ENCODE measurements at places on chromosomes 2 and 18.

DNA sequence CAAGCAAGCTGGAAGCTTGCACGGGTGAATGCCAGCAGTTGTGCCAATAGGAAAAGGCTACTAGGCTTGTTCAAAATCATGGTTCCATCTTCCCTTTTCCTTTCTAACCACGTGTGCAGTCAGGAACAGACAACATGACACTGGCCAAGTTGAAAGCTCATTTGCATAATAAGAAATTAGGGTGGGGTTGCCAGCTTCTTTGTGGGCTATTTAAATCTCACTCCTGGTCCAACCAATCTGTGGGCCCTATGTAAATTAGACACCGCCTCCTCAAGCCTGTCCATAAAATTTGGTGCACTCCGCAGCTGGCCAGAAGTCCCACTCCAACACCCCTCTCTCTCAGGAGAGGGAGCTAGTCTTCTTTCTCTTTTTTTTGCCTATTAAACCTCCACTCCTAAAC, 1948.4 kb upstream of the PIK3C3 start:
- no peak for DNase-seq

DNA sequence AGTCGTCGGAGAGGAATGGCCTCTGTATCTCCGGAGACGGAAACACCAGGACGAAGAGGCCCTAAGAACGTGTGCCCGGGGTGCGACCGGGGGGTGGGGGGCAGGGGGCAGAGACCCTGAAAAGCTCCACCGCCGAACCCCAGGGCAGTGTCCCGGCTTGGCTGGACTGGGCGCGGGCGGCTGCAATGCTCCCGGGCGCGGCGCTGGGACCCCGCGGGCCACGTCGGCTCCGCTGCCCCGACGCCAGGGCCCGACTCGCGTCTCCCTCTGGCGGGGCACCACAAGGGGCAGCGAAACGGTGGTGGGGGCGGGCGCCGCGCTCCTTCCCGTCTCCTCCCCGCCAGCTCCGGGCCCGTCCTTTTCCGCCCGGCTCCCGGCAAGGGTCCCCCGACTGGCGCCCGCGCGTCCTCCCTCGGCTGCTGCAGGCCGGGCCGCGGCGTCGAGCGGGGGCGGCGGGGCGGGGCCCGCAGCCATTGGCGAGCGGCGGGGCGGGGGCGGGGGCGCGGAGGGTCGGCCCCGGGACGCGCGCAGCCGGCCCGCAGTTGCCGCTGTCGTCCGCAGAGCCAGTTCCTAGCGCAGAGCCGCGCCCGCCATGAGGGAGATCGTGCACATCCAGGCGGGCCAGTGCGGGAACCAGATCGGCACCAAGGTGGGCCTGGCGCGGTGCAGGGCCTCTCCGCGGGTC, at the start of gene TUBB6:
Gene TUBB6, plus strand, starts transcription at position 541 of the 685 bp plus-strand sequence. Its CDS starts 52 bp downstream, at position 593.
- peak; percentile 85 for DNase-seq

DNA sequence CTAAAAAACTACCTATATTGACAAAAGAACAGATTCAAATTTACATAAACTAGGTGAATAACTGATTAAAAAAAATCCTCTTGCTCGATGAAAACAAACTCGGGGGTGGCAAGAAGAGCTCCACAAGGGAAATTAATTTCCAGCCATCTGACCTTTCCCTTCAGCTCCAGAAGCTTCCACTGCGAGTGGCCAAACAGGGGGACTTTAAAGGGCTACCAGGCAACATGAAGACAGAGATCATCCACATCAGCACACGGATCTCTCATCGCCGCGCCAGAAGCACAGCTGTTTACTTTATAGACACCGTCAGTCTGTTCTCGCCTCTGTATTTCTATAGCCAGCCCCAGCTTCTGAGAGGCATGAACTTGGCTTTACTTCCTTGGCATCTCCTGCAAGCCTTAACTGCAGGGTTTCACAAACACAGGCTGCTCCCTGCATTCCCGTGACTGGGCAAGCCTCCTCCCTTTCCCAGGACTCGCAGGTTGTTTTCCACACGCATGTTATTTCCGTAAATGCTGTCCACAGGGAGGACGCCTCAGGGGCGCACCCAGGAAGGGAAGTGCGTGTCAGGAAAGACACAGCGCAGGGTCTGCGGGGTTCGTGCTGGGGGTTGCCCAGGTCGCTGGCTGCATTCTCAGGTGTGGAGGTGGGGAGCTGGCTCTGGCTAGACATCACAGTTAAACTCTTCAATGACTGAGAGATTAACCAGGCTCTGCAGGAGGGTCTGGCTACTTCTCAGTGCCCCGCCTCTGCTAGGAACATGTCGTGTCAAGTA, 85.0 kb downstream of the USP40 start:
- DNase-seq: peak; percentile 40

DNA sequence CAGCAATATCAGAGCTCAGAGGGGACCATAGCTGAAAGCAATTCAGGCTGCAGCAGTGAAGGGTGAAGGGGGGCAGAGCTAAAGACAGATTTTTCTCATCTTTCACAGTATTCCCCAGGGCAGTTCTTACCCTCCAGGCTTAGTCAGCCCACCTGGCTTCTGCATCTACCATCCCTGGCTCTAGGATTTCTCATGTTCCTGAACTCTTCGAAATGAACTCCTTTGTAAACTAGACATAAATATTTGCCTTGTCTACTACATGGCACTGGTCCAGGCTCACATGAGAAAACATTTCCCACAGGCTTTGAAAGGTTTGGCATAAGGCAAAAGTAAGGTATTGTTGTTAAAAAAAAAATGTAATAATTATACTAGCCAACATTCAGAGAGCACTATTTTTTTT, 23.6 kb upstream of the NEB start:
- DNase-seq: peak; percentile 48

DNA sequence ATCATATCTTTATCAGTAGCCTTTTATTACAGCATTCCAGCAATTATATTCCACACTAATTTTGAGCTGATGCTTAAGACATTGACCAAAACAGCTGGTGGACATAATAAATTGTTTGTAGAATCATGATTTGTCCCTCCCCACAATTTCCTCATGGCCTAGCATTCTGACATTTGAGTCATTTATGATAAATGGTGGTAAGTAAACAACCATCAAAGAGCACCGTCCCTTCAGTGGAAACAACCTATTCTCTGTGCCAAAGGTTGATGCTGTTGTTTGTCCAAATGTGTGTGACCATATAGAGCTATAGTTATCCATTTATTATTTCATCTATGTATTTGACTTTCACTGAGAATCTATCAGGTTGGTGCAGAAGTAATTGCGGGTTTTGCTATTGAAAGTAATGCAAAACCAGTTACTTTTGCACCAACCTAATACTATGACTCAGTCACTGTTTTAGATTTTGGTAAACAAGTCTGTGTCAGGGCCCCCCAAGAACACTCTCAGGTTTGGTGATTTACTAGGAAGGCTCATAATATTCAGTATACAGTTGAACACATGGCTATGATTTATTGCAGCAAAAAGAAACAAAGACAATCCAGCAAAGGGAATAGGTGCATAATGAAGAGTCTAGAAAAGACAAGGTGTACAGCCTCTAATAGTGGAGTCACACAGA, 608.7 kb upstream of the REG3G start:
- DNase-seq: no peak

GRCh38 chr2:33505966-33506365, 29.5 kb downstream of the RASGRP3 start:
- DNase-seq: no peak

DNA sequence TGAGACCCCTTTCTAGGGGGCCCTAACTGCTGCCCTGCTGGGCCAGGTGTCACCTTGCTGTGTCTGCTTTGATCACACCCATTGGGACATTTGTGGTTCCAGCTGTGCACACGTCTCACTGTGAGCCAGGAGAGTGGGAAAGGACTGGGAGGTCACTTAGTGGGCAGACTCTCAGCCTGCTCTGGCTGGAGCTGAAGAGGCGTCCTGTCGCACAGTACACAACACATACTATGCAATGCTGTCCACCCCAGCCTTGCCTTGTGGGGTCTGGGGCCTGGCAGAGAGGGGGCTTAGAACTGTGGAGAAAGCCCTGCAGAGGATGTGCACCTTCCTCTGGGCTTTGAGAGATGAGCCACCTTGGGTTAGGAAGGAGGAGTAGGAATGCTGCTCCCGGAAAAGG, 25.3 kb upstream of the ASPRV1 start:
- no peak for DNase-seq

GRCh38 chr2:226794751-226795171, 4.9 kb downstream of the IRS1 start:
- peak; percentile 80 for DNase-seq

DNA sequence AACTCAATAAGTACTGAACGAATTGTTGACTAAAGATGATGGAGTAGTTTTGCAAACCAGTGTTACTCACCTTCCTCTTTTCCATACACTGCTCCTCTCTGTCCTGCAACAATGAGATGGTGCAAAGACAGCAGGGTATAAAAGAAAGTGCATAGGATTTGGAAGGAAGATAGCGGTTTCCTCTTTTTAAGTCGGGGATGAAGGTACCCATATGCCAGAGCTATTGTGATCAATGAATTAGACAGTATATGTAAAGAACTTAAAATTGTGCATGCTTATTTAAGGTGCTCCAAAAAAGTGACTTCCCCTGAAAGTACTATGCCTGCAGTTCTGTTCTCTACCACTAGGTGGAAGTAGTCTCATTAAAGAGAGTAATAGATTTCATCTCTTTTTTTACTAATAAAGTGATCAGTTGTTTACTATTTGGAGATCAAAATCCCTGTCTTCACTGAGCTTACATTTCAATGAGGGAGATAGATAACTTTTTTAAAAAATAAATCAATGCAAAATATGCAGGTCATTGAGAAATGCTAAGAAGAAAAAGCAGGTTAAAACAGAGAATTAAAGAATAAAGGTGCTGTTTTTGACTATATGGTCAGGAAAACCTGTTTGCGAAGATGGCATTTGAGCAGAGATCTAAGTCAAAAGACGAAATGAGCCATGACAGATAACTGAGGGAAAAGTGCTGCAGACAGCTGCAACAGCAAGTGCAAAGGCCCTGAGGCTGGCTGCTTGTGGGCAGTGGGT, 339.7 kb upstream of the SLC14A2 start:
- DNase-seq: no peak

GRCh38 chr2:226423498-226423960, 376.1 kb downstream of the IRS1 start:
- DNase-seq: no peak

DNA sequence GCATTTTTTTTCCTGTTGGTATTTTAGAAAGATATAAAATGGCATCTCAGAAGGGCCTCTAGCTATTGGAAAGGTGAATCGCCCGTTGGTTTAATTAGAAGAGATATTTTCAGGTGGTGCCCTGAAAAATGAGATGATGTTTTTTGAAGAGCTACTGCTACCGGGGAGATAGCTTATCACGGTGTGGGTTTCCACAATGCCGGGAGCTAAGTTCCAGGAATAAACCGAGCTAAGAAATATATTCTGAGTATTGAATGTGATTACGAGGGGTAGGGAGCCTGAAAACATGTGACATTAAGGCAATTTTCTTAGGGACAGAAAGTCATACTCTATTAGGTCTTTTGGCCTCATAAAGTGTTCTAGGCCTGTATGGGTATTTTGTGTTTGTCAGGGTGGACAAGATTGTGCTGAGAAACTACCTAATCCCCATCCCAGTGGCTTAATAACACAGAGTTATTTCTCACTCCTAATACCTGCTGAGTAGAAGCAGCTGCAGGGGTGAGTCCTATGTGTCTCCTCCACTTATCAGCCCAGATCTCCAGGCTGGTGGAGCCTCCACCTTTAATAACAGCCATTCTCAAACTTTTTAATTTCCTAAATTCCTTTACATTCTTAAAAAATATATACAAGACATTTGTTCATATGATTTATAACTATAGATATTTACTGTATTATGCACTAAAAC, 150.2 kb downstream of the LRRTM1 start:
- no peak for DNase-seq

GRCh38 chr2:200798514-200798913, 13.2 kb upstream of the BZW1 start:
- no peak for DNase-seq

DNA sequence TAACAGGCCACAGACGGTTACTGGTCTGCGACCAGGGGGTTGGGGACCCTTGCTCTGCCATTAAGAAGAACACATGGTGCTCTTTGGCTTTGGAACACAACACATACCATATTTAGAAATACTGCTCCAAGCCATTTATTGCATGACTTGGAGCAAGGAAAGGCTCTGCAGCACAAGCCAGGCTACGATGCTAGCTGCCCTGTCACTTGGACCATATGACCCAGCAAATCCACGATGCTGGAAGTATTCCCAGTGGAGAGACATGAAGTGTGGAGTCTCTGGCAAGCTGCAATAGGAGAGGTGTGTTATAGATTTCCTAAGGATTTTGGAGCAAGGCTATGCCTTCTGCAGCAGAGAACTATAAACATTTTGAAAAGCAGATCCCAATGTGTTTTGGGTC, 171.2 kb downstream of the HAUS1 start:
- DNase-seq: no peak

GRCh38 chr2:220601674-220602073, 970.4 kb downstream of the EPHA4 start:
- no peak for DNase-seq

DNA sequence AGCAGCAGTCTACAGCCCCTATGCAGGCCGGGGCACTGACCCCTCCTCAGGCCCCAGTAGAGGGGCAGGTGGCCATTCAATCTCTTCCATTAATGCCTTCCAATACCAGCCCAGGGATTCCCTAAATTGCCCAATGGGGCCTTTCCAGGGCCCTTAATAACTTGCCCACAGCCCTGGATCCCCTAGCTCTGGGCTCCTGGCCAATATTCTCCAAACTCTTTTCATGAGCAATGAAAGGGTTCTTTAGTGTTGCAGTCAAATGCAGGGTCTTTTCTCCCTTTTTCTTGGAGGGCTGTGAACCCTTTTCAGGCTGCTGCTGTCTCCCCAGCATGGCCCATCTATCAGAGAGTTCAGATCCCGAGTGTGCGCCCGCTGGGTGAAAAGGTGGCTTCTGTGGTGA, 41.3 kb upstream of the SLC1A4 start:
- DNase-seq: peak; percentile 43

- peak; percentile 92 for DNase-seq
Observed at GRCh38 chr2:217622205-217623060, 380.4 kb downstream of the TNS1 start.

GRCh38 chr18:49494660-49495059, 7.6 kb upstream of the C18orf32 start:
- no peak for DNase-seq

DNA sequence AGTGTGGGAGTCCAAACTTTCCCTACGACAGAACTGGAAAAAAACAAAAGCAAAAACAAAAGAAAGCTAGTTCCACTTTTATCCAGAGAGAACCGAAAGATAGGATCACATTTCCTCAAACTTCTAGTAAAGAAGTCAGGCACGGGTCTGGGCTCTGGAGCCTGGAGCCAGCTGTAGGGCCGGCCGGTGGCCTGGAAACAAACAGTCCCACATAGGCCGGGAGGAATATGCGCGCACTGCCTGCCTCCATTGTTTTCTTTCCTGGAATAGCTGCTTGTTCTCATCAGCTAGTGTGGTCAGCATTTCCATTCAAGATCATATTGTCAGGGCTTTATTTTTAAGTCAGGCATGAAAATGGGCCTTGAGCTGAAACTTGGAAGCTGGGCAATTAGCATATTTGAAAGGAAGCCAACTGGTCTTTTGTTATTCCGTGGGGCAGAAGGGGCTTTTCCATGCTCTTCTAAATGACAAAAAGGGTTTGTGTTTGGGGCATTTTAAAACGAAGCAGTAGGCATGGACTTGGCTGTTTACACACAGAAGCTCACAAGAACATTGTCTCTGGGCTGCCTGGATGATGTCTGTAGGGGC, 58.7 kb upstream of the RFX8 start:
- no peak for DNase-seq

- DNase-seq: peak; percentile 66
Observed at GRCh38 chr2:174495365-174496012, 8.7 kb upstream of the GPR155 start.

GRCh38 chr18:9547782-9548181, 66.6 kb downstream of the PPP4R1 start:
- peak; percentile 50 for DNase-seq

- no peak for DNase-seq
Observed at GRCh38 chr2:88181511-88181910, 11.4 kb downstream of the THNSL2 start.

All from lung (tissue), 17 donors.